ENCODE measurements at places on chromosomes 11 and 22. TPM values are rescaled to one million over a fixed set of nuclear protein-coding genes. Genes with fewer than 3 reads are reported as not detected.

- no peak for DNase-seq
These were observed 248.8 kb downstream of the RAB38 start for GRCh38 chr11:87926250-87926970.

- no peak for DNase-seq
These were observed 52.4 kb downstream of the SYTL2 start for GRCh38 chr11:85758480-85759039.

GRCh38 chr11:12087075-12088004 is 23.1 kb upstream of the MICAL2 start:
- no peak for DNase-seq

The NOX4 gene
- 2.9 TPM for polyA plus RNA-seq

DNA sequence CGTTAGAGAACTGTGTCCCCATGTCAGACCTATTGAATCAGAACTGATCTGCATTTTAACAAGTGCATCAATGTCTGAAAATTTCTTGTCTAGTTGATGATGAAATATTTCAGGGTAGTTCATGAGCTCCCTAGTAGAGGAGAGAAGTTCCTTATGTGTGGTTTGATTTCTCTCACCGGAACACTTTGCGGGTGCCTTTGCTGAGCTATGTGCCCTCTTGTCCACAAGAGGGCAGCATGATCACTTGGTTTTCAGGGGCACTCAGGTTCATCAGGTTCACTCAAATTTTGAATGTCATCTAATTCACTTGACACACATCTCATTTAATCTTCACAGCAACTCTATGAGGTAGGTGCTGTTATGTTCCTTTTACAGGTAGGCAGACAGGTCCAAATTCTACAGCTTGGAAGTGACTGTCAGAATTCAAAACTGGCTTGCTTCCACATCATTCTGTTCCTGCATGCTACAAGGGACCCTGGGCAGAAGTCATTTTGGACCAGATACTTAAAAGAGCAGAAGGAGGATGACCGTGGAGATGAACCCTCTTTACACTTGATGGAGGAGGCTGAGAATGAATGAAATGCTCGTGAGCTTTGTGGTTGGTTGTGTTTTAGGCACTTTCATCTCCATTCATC is 55.6 kb downstream of the P4HA3 start:
- peak; percentile 66 for DNase-seq

GRCh38 chr11:27241311-27242122 is 121.5 kb downstream of the CCDC34 start:
- DNase-seq: no peak

DNA sequence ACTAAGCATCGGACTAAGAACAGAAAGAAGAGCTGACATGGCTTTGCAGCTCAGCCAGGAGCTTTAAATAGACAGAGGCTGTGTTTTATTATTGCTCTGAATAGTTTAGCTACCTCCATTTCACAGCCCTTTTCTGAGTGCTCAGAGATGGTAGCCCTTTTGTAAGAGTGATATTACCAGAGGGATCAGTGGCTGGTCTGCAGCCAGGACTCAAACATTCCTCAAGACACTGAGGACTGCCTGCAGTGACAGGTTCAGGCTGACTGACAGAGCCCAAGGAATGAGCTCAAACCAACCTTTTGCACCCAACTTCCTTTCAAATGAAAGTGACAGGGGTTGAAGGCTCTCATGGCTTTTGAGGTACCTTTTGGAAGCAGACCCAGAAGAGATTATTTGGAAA is 189.0 kb downstream of the DDX10 start:
- DNase-seq: peak; percentile 26

- peak; percentile 87 for DNase-seq
These were observed 13.9 kb downstream of the OTUB1 start for GRCh38 chr11:64000026-64000739.

The ST14 gene
- polyA plus RNA-seq: 0.67 TPM

- DNase-seq: no peak
These were observed 23.6 kb upstream of the MYOD1 start for GRCh38 chr11:17695454-17696441.

DNA sequence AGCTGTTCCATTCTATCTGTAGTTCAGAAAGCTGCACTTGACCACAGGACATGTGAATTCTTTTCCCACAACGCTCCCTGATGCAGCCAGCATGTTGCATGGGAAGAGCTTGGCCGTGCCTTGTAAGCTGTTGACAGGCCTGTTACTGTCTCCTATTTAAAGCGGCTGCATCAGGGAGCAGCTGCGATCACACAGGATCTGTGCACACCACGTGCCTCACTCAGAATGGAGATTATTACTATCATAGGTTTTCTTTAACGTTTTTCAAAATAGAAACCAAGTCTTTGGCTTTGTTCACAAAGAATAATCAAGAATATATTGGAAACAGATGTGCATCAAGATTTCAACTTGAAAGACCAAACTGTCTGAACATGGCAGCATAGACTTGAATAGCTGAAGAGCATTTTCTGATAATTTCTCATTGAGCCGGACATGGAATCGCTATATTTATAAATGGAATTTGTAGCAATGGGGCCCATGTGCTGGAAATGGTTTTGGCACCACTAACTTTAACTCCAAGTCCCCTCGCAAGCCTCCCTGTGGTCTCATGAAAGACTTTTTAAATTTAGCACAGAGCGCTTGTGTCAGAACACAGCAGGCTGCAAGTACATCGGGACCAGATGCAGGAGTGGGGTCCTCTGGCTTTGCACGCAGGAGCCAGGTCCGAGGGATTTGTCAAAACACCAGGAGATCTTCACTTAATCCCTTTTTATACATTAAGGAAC is 40.8 kb upstream of the MYO18B start:
- DNase-seq: peak; percentile 84

GRCh38 chr22:45127866-45128265 is 35.9 kb upstream of the NUP50 start:
- DNase-seq: no peak

DNA sequence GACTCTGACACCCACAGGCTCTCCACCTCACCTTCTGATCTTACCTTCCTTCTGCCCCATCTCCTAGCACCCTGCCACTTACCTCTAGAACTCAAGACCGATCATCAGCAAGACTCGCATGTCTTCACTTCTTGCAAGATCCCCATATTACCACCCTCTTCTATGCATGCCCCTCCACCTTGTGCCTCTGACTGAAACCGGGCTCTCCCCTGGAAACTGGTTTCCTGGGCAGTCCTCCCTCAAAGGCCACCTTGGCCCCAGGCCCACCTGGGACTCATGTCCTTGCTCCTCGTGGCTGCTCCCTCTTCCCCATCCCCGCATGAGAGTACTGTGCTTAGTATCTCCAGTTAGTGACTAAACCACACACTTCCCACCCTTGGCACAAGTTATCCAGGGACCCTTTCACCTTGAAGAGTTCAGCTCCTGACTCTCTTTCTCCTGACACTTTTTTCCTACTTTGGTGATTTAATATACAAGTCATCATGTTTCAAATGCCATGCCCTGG is 136.7 kb downstream of the SPATA19 start:
- DNase-seq: no peak

GRCh38 chr11:87430821-87431220 is 393.1 kb downstream of the TMEM135 start:
- no peak for DNase-seq

DNA sequence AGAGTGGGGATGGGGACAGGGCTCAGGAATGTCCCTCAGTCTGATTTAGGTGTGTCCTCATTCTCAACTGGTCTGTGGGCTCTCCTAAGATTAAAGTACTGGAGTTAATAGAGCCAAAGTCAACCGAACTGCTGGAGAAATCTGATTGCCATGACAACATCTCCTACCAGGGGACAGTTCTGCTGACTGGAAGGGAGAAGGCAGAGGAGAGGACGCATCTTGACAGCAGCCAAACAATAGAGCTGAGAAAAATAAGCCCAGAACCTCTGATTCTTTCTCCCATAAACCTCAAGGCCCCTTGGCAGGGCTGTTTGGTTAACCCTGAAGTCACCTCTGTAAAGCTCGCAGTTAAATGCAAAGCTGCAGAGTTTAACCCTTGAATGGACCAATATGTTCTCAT is 2.8 kb downstream of the KCTD14 start:
- DNase-seq: no peak

- no peak for DNase-seq
These were observed 64.2 kb downstream of the FZD4 start for GRCh38 chr11:86891036-86891435.

DNA sequence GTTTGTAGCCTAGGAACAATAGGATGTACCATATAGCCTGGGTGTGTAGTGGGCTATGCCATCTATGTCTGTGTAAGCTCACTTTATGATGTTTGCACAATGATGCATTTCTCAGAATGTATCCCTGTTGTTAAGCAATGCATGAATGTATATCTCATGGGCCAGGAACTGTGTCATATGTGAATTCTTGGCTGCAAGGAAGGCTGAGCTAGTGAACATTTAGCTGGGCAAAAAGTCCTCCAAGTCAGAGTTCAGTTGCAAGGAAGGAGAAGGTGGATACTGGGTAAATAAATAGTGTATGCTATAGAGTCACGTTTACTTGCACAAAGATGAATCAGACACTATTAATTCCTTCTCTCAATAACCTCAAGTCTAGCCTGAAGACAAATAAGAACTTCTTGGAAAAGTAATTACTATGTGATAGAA is 136.1 kb downstream of the EHF start:
- DNase-seq: no peak

DNA sequence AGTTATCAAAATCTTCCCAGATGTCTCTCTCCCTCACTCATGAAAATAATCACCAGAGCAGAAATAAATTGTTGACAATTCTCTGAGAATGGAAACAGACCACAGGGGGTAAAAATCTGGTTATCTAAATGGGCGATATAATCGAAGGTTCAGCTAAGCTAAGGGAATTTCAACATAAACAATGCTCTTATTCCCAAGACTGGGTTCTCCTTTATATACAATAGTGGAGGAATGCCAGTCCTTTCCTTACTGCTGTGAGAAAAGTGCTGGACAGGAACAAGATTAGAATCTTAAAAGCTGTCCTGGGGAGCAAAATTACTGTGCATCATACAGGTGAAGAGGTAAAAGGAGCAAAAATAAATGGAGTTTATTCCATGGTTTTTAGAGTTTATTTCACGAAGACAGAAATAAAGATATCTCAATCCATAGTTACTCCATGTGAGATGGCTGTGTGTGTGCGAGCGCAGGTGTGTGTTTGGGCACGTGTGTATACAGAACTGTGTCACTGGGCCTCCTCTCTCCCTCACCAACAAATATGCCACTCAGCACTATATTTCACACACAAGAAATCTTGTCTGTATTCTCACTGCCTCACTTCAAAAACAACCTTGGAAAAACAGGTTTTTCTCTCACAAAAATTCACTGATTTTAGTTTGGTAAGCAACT is 385.6 kb downstream of the DCDC1 start:
- DNase-seq: no peak
